Islet precursor cell (in vitro differentiated cells): ENCODE measurements at places on chromosomes 13 and 19.

DNA sequence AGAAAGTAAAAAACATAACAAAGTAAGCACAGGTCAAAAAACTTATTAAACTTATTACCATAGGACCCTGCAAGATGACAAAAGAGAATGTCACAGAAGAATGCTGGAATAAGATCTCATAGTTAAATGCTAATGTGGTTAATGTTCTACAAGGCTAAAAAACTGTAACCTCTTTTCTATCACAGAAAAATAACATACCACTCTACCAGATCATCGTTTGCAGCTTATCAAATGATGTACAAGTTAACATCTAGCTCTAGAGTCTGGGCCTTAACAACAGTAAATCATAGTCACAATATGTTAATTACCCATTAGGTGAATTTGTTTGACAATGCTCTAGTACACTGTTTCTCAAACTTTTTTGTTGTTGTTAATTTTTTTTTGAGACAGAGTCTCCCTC lies 53.0 kb downstream of the NUFIP1 start:
- no peak for DNase-seq

DNA sequence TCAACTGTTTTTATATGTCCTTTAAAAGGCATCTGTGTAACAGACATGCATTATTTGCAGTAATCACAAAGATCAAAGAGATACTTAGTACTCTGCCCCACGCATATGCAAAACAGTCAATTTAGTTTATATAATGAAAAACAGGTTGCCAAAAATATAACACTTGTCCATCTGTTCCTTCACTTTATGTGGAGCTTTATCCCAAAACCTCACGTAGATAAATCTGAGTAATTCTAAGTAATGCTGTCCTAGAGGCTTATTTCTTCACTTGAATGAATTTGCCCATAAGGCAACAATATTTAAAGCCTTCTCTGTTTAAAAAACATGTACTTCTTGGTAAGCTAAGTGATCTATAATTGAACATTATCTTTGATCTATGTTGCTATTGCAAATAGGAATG lies 20.3 kb upstream of the SLITRK6 start:
- no peak for DNase-seq

DNA sequence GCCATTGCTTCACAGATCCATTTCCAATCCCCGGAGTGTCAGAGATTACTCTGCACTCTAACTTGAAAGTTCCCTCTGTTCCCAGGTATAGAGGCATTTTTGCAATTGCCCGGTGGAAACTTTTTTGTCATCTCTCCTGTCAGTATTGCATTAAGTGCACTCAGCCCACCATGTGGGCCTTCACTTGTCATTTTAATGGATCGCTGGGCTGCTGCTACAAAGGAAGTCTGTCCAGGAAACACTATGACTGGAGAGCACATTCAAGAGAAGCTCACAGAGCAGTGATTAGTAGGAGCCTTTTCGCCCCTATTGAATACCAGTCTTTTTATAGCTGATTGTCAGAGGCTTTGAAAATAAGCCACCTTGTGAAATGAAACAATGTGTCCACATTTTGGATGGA lies 180.9 kb downstream of the B3GLCT start:
- no peak for DNase-seq

DNA sequence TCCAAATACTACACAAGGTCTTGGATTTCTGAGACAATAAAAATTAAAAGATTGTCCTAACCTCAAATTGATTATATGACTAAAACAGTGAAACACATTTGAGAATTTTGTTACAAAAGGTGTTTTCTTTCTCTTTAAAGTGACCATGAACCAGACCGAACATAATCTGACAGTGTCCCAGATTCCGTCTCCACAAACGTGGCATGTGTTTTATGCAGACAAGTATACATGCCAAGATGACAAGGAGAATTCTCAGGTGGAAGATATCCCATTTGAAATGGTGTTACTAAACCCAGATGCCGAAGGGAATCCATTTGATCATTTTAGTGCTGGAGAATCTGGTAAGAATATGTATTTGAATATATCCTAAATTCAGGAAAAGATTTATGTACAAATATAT lies 10.4 kb downstream of the GPR180 start:
- no peak for DNase-seq

GRCh38 chr19:30206187-30206586 lies 166.0 kb upstream of the ZNF536 start:
- DNase-seq: peak; percentile 17

DNA sequence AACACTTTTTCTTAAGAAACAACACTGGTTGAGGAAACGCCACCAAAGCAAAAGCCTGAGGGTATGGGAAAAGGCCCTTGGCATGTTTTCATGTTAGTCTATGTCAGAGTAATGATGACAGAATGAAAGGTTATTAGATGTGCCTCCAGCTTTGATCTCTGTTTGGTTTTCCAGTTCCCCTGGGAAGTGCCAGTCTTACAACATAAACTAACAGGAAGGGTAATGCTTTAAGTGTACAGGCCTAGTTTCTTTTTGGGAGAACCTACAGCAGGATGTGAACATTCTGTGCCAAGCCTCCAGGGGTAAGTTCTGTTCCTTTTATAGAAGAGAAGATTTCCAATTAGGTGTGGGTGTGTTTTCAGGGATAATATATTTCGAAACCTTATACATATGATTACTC lies 121.7 kb downstream of the FNDC3A start:
- no peak for DNase-seq

DNA sequence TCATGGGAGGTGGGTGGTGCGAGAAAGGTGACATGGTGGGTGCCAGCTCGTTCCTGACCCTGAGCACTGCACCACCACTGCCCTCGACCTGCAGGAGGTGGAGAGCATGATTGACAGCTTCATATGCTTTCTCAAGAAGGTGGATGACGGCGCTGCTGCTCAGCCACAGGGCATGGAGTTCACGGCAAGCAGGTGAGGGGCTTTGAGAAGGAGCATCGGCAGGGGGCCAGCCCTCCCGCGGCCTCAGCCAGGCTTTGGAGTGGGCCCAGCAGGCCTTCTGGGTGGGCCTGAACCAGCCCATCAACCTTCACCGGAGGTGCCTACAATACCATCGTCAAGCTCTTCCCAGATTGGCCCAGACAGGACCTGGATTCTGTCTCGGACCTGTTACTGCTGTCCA lies 18.9 kb upstream of the ZNF14 start:
- peak; percentile 45 for DNase-seq

GRCh38 chr13:83086088-83086487 lies 796.2 kb downstream of the SLITRK1 start:
- no peak for DNase-seq

DNA sequence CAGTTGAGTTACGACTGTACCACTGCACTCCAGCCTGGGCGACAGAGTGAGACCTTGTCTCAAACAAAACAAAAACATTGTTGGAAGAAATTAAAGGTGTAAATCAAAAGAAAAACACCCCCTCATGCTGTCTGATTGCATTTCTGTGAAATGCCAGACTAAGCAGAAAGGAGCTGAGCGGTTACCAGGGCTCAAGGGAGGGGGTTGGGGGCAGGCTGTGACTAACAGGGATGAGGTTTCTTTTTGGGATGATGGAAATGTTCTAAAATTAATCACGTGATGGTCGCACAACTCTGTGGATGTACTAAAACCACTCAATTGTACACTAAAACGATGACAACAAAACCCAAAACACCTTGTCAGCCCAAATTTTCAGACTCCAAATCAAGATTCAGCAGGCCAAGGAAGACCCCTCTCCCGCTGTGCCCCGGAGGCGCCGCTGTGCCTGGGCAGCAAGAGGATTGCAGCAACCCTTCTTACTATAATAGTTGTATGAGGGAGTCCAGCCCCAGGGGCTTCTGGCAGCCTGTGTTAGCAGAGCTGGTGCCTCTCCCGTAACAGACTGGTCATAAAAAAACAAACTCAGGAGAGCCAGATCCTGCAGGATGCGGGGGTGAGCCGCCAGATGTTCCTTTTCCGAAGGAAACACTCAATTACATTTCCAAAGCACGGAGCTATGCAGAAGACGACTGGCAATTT lies 20.9 kb downstream of the CAPS start:
- no peak for DNase-seq

DNA sequence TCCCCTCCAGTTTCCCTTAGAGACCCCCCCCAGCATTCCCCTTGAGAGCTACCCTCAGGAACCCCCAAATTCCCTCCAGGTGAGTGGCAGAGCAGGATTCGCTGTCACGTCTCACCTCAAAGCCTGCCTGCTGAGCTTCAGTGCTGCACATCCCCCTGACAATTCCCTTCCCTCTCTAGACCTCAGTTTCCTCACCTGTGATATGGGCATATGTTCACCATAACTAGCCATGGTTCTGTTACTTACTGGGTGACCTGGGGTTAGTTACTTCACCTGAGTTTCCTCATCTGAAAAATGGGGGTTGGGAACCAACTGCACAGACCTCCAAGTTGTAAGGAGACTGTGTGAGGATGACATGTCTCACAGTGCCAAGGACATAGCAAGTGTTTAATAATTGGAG lies 75.5 kb downstream of the RYR1 start:
- no peak for DNase-seq

- DNase-seq: no peak
Measured at GRCh38 chr19:18377026-18377425, 8.9 kb upstream of the GDF15 start.

GRCh38 chr13:43316281-43316680 lies 292.9 kb downstream of the DNAJC15 start:
- no peak for DNase-seq

DNA sequence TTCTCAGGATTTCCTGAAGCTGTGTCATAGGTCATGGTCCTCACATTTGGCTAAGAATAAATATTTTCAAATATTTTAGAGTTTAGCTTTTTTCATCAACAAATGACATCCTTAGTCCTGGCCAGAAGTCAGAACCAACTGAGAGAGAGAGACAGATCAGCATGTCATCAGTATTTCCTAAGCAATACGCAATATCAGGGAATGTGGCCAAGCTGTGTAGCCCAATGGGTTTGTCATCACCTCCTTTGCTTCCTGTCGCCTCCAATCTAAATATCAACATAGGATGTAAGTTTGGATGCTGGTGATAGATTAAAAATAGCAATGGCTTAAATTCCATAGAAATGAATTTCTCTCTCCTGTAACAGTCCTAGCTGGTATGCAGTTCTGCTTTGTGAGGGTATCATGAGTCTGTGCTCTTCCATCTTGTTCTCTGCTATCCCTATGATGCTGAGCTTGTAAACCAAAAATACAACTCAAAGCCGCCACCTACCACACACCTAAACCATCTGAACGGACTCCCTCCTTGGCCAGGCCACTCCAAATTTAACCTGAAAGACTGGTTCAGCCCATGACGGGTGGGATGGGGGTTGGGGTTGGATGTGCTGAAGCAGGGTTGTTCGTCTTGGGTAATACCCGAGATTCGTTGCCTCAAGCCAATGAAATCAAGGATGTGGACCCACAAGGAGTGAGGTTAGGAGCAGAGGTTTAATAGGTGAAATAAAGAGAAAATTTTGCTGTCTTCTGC lies 10.0 kb upstream of the IGSF23 start:
- no peak for DNase-seq

- no peak for DNase-seq
Measured at GRCh38 chr19:13883516-13884064, 6.7 kb downstream of the NANOS3 start.

DNA sequence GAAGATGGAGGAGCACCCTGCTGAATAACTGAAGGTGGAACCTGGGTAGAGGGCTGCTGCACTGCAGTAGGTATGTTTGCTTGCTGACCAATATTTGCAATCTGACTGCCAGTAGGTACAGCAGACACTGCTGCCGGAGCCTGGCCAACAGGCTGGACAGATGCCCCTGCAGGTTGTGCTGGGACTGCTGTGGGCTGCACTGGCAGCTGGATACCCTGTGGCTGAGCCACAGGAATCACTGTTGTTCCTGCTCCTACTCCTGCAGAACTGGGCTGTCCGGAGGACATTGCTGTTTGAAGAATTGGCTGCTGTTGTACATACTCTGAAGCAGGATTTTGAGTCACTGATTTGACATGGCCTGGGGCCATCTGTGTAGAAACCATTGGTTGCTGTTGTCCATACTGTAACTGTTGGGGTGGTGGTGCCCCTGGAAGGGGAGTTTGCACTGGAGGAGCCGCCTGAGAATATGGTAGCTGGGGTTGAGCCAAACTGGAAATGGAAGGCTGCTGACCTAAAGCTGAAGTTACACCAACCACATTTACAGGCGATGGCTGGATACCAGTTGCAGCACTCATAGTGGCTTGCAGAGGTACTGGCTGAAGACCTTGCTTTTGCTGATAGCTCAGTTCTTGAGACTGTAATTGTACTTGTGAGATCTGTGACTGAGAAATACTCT lies 2.2 kb downstream of the TSC22D1 start:
- DNase-seq: peak; percentile 69
